Fibroblast of skin of scalp (primary cell): ENCODE measurements at places on chromosomes 3 and 15.
A peak's percentile ranks its signal among the peaks of the same experiment; 100 is the strongest.

- peak; percentile 80 for DNase-seq
Observed at GRCh38 chr3:94423578-94423977, 360.7 kb downstream of the NSUN3 start.

- no peak for DNase-seq
Observed at GRCh38 chr3:26589678-26590077, 32.9 kb upstream of the LRRC3B start.

- DNase-seq, result no peak
Observed at GRCh38 chr15:101028321-101028720, 109.2 kb downstream of the LRRK1 start.

- peak; percentile 75 for DNase-seq
Observed at GRCh38 chr3:78645628-78646310, 1122.0 kb downstream of the ROBO1 start.

DNA sequence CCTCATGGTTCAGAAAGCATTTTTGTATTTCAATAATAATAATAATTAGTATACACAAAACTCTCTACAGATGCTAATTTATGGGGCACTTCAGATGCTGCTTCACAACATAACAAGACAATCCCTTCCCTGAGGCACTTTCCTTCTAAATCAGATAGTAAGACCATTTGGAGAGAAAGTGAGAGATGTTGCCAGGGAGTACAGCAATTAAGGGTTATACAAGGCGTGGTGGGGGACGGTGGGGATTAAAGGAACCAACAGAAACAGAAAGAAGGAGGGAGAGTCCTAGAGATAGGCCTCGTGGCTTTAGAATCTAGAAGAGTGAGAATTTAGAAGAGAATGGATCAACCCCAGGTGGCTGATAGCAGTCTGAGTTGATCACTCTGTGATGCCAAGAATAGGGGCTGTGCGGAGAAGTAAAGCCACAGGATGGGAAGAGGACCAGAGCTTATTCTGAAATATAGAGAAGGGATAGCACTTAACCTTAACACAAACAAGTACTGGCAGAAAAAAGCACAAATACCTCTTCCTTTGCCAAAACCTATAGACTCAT lies 76.9 kb downstream of the ETFA start:
- no peak for DNase-seq

GRCh38 chr3:141482245-141482922 lies 4.4 kb upstream of the RASA2 start:
- peak; percentile 85 for DNase-seq

DNA sequence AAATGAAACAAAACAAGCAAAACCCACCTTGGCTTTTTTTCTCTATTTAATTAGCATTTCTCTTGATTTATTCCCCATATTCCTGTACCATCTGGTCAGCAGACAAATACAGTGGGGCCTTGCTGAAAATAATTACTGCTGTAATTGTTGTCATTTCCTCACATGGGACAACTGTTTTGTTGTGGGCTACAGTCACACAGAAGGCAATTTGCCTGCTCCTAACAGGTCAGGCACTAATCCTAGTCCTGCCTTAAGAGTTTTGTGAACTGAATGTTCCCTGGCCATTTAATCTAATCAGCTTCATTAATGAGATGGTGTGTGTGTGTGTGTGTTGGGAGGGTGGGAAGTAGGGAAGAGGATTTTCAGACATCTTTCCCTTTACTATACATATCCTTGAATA lies 11.6 kb downstream of the TRPC1 start:
- DNase-seq, result no peak
